ENCODE measurements at places on chromosomes 6 and 20. TPM values are rescaled to one million over a fixed set of nuclear protein-coding genes. Genes with fewer than 3 reads are reported as not detected.

DNA sequence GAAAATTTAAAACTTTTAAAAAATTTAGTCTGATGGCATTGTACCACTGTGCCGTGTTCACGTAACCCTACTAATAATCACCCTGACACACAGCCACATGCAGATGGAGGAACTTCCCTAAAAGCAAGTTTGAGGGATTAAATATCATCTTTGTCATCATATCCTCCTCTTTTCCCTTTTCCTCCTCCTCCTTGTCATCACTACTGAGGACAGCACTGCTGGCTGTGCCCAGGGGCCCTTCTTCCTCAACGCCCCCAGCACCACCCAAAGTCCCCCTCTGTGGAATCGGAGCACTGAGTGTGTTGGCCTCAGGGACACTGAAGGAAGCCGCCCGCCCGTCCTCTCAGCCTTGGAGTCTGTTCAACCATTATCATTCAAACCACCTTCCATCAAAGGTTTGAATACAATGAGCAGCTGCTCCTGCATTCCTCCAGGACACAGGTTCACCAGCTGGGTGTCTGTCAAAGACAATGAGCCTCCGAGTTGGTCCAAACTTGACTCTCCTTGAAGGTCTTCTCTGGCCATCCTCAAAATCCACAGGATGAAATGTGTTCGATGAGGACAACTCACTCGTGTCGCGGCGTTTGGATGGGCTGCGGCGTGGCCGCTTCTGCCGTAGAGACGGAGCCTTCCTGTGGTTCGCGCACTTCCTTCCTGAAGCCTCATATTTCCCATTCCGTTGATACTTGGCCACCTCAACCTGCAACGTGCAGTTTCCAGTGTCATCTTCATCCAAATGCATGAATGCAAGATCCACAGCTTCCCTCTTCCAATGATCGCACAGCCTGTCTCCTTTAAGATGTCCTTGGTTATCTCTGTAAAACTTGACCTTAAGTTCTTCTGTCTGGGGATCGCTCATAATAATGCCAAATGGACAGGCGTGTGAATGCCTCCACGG lies 23.3 kb downstream of the NQO2 start:
- peak overlapping the region; percentile 91 for H3K27ac ChIP-seq
- no peaks in the 10 kb centered on the region for H3K27me3 ChIP-seq
- peak overlapping the region; percentile 97 for H3K4me3 ChIP-seq
- peaks cover 45% of the 10 kb centered on the region for H3K4me1 ChIP-seq
- DNase-seq: peak; percentile 12
- peaks cover 13% of the 10 kb centered on the region for H3K36me3 ChIP-seq

DNA sequence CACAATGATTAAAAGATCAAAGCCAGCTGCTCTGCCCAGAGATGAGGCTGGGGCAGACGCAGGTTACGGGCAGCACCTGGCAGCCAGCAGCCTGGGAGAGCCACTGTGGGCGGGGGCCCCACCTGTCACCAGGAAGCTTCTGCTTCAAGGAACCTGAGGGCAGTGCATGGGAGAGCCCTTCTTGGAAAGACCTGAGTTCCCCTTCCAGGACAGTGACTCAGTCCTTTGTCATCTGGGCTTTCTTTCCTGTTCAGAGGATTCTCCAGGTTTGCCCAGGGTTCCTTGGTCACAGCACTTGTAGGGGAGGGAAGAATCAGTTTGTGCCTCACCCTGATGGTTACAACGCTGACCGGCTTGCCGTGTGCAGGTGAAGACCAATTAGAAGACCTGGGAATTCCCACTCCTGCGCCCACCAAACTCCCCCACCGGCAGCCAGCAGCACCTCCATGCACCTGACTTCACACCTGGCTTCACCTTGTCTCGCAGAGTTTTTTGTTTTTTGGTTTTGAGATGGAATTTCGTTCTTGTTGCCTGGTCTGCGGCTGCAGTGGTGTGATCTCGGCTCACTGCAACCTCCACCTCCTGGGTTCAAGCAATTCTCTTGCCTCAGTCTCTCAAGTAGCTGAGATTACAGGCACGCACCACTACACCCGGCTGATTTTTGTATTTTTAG lies 2.0 kb downstream of the ZBP1 start:
- peak overlapping the region; percentile 98 for H3K27ac ChIP-seq
- no peaks in the 10 kb centered on the region for H3K27me3 ChIP-seq
- no peaks in the 10 kb centered on the region for H3K36me3 ChIP-seq
- peak overlapping the region; percentile 92 for H3K4me3 ChIP-seq
- H3K4me1 ChIP-seq: peaks cover 30% of the 10 kb centered on the region

DNA sequence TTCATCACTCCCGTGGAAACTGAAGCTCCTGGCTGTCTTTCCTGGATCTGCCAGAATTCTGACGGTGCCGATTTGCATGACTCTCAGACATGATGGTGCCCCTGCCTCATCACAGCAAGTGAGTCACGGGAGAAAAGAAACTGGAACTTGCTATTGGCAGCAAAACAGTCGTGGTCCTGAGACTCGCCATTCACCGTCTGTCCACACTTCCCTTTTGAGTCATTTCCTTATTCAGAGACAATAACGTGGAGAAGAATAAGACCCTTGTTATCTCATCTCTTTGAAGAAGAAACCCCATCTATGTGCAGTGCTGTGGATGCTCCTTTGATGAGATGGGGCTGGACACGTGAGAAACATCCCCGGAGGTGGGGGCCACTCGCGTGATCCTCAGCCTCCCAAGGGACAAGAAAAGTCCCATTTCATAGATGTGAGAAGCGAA lies 4.2 kb downstream of the GPR31 start:
- no peaks in the 10 kb centered on the region for H3K36me3 ChIP-seq
- peaks cover 1% of the 10 kb centered on the region for H3K27me3 ChIP-seq
- H3K27ac ChIP-seq: no peak overlapping the region
- peak overlapping the region; percentile 43 for H3K4me3 ChIP-seq

GRCh38 chr6:16600026-16600425 lies 161.2 kb downstream of the ATXN1 start:
- peaks cover 19% of the 10 kb centered on the region for H3K4me1 ChIP-seq
- no peaks in the 10 kb centered on the region for H3K27me3 ChIP-seq
- H3K4me3 ChIP-seq: no peak overlapping the region

GRCh38 chr6:50661636-50662035 lies 51.7 kb upstream of the TFAP2D start:
- H3K27me3 ChIP-seq: peaks cover 4% of the 10 kb centered on the region
- DNase-seq: no peak
- no peaks in the 10 kb centered on the region for H3K36me3 ChIP-seq
- no peak overlapping the region for H3K27ac ChIP-seq
- H3K4me1 ChIP-seq: no peaks in the 10 kb centered on the region

DNA sequence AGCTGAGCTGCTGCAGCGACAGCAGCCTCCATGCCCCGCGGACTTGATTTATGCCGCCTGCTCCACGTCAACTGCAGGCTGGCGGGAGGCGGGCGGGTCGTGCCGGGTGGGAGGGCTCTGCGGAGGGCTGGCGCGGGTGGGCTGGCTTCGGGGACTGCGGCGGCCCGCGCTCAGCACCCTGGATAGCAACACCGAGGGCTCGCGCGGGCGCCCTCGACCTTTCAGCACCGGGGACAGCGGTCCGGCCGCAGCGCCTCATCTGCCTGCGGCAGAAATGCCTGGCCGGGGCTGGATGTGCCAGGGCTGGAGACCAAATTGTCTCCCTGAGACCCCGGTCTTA lies 792 bp downstream of the SNAP25 start:
- peaks cover 51% of the 10 kb centered on the region for H3K27me3 ChIP-seq
- DNase-seq: peak; percentile 57
- H3K27ac ChIP-seq: no peak overlapping the region
- peaks cover 11% of the 10 kb centered on the region for H3K36me3 ChIP-seq
- H3K4me1 ChIP-seq: peaks cover 7% of the 10 kb centered on the region

GRCh38 chr20:20367575-20368417 lies at the start of gene INSM1:
INSM1 (plus strand) TSS chr20:20368104; CDS start chr20:20368268, 164 bp downstream.
- no peaks in the 10 kb centered on the region for H3K36me3 ChIP-seq
- no peak for DNase-seq
- H3K4me3 ChIP-seq: no peak within 1 kb of the TSS
- peaks cover 68% of the 10 kb centered on the region for H3K27me3 ChIP-seq

GRCh38 chr6:86938814-86939213 lies 1.5 kb downstream of the HTR1E start:
- H3K27me3 ChIP-seq: peaks cover 76% of the 10 kb centered on the region
- H3K4me1 ChIP-seq: peaks cover 3% of the 10 kb centered on the region
- H3K36me3 ChIP-seq: no peaks in the 10 kb centered on the region
- no peak overlapping the region for H3K4me3 ChIP-seq
- no peak for DNase-seq
- H3K27ac ChIP-seq: no peak overlapping the region

DNA sequence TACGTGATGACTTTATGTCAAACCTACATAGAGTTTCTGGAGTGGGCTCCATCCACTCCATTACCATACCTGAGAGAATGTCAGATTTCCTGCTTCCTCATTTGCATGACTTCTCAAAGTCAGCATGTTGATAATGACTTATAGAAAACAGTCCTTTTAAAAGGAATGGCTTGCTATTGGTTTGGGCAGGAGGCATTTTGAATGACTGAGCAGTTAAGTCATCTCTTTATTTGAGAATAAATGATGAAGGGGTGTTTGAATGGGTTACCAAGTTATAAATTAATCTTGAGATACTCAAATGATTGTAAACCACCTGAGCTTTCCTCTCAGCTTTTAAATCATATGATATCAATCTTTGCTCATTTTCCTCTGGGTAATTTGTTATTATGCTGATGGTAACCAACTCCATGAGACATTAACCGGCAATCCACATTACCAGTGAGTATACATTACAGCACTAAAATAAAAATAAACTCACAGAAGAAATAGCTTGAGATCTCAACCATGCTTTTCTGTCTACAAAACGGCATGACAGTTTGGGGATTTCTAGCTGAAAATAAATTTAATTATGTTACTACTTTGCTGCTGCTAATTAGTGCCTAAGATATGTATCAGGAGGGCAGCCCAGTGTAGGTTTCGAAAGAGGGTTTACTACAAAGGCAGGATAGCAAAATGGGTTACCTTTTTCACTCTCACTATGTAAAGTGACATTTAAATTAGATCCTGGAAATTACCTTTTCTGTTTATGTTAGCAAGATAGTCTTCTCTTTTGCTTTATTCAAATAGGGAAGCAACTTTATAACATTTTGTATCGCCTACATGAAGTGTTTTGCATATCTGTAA lies 78.8 kb downstream of the RPS12 start:
- no peak for DNase-seq
- no peaks in the 10 kb centered on the region for H3K36me3 ChIP-seq
- no peaks in the 10 kb centered on the region for H3K4me1 ChIP-seq
- no peak overlapping the region for H3K27ac ChIP-seq

GRCh38 chr20:16191496-16191895 lies 381.8 kb downstream of the KIF16B start:
- H3K27me3 ChIP-seq: peaks cover 8% of the 10 kb centered on the region
- no peak for DNase-seq
- no peak overlapping the region for H3K27ac ChIP-seq
- no peak overlapping the region for H3K4me3 ChIP-seq
- H3K36me3 ChIP-seq: no peaks in the 10 kb centered on the region

GRCh38 chr20:46350201-46350985 lies 42.1 kb upstream of the CDH22 start:
- H3K27ac ChIP-seq: no peak overlapping the region
- H3K27me3 ChIP-seq: no peaks in the 10 kb centered on the region
- no peak overlapping the region for H3K4me3 ChIP-seq
- peaks cover 9% of the 10 kb centered on the region for H3K4me1 ChIP-seq
- H3K36me3 ChIP-seq: peaks cover 3% of the 10 kb centered on the region

- H3K36me3 ChIP-seq: peaks cover 37% of the 10 kb centered on the region
- H3K27ac ChIP-seq: no peak overlapping the region
- no peaks in the 10 kb centered on the region for H3K4me1 ChIP-seq
- H3K4me3 ChIP-seq: no peak overlapping the region
- no peaks in the 10 kb centered on the region for H3K27me3 ChIP-seq
Measured at GRCh38 chr6:108322728-108323127, 27.9 kb downstream of the AFG1L start.

- no peak overlapping the region for H3K27ac ChIP-seq
- H3K4me3 ChIP-seq: no peak overlapping the region
- DNase-seq: no peak
- no peaks in the 10 kb centered on the region for H3K4me1 ChIP-seq
Measured at GRCh38 chr6:65116326-65116725, 590.7 kb downstream of the EYS start.

- DNase-seq: no peak
- H3K36me3 ChIP-seq: no peaks in the 10 kb centered on the region
- H3K27ac ChIP-seq: no peak overlapping the region
- H3K4me3 ChIP-seq: no peak overlapping the region
- no peaks in the 10 kb centered on the region for H3K27me3 ChIP-seq
- H3K4me1 ChIP-seq: no peaks in the 10 kb centered on the region
Measured at GRCh38 chr6:22081709-22082108, 215.1 kb downstream of the PRL start.

GRCh38 chr6:16731478-16732051 lies 29.7 kb downstream of the ATXN1 start:
- H3K27ac ChIP-seq: peak overlapping the region; percentile 53
- no peak overlapping the region for H3K4me3 ChIP-seq
- DNase-seq: no peak
- H3K36me3 ChIP-seq: peaks cover 3% of the 10 kb centered on the region

DNA sequence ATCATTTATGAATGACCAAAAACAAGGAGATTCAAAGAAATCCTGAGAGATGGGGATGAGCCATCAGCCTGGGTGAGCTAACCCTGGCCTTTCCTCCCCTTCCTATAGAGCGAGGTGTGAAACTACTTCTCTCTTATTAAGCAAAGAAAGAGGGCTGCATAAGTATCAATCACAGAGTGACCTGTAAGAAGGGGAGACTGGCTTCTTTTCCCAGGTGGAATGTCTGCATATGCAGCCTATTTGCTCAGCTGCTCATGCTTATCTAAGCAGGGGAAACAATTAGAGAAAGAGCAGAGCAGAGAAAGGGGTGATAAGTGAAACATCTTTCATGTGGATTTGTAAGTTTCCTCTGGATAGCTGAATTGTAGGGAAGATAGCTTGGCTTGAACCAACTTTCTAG lies 160.0 kb downstream of the PKHD1 start:
- H3K4me1 ChIP-seq: no peaks in the 10 kb centered on the region
- peaks cover 25% of the 10 kb centered on the region for H3K27me3 ChIP-seq
- H3K36me3 ChIP-seq: no peaks in the 10 kb centered on the region
- no peak overlapping the region for H3K4me3 ChIP-seq
- H3K27ac ChIP-seq: peak overlapping the region; percentile 60

- H3K27me3 ChIP-seq: no peaks in the 10 kb centered on the region
- no peak overlapping the region for H3K27ac ChIP-seq
- H3K36me3 ChIP-seq: no peaks in the 10 kb centered on the region
- no peak overlapping the region for H3K4me3 ChIP-seq
- peaks cover 2% of the 10 kb centered on the region for H3K4me1 ChIP-seq
Measured at GRCh38 chr6:40399888-40400457, 187.2 kb downstream of the LRFN2 start.

- no peak for DNase-seq
- H3K4me3 ChIP-seq: no peak overlapping the region
- H3K27me3 ChIP-seq: no peaks in the 10 kb centered on the region
- H3K36me3 ChIP-seq: peaks cover 82% of the 10 kb centered on the region
- no peak overlapping the region for H3K27ac ChIP-seq
Measured at GRCh38 chr6:170575250-170575649, 9.2 kb downstream of the PDCD2 start.

- no peak for DNase-seq
- no peak overlapping the region for H3K27ac ChIP-seq
- H3K4me3 ChIP-seq: no peak overlapping the region
- peaks cover 2% of the 10 kb centered on the region for H3K27me3 ChIP-seq
- no peaks in the 10 kb centered on the region for H3K36me3 ChIP-seq
Measured at GRCh38 chr6:47890326-47890875, 108.6 kb downstream of the OPN5 start.

TSBP1 gene
- polyA plus RNA-seq: not detected

ANGPT4 gene
- polyA plus RNA-seq: not detected

UQCC2 gene
- 44.4 TPM for polyA plus RNA-seq

ADAT2 gene
- 1.7 TPM for polyA plus RNA-seq

HDGFL1 gene
- not detected for polyA plus RNA-seq

TBC1D32 gene
- 2.4 TPM for polyA plus RNA-seq

NR2E1 gene
- polyA plus RNA-seq: not detected

SIM1 gene
- polyA plus RNA-seq: not detected

TP53RK gene
- polyA plus RNA-seq: 10.9 TPM
